ENCODE measurements at places on chromosomes 4 and X. TPM values are rescaled to one million over a fixed set of nuclear protein-coding genes. Genes with fewer than 3 reads are reported as not detected.

GRCh38 chr4:168713253-168713652 is 216.4 kb downstream of the PALLD start:
- no peak for DNase-seq

The DCAF8L2 gene
- not detected for total RNA-seq

GRCh38 chr4:6277935-6278800 is 8.5 kb downstream of the WFS1 start:
- DNase-seq, result no peak

- peak; percentile 19 for DNase-seq
Observed at GRCh38 chrX:23525531-23525930, 141.8 kb upstream of the PRDX4 start.

GRCh38 chr4:53929311-53929710 is 135.1 kb downstream of the CHIC2 start:
- no peak for DNase-seq

The FRG2 gene
- total RNA-seq, result not detected

The SPANXA1 gene
- not detected for total RNA-seq

- no peak for DNase-seq
Observed at GRCh38 chr4:6770581-6771228, 11.8 kb upstream of the KIAA0232 start.

GRCh38 chr4:36677112-36677511 is 395.7 kb downstream of the DTHD1 start:
- DNase-seq, result no peak

- DNase-seq, result no peak
Observed at GRCh38 chrX:151516538-151517187, 46.8 kb upstream of the PASD1 start.

GRCh38 chr4:177401658-177402273 is 40.5 kb downstream of the AGA start:
- no peak for DNase-seq

The TMEM35A gene
- 0.30 TPM for total RNA-seq

The GATB gene
- total RNA-seq, result 30.3 TPM

GRCh38 chr4:99457270-99457669 is 22.1 kb upstream of the ADH7 start:
- no peak for DNase-seq

DNA sequence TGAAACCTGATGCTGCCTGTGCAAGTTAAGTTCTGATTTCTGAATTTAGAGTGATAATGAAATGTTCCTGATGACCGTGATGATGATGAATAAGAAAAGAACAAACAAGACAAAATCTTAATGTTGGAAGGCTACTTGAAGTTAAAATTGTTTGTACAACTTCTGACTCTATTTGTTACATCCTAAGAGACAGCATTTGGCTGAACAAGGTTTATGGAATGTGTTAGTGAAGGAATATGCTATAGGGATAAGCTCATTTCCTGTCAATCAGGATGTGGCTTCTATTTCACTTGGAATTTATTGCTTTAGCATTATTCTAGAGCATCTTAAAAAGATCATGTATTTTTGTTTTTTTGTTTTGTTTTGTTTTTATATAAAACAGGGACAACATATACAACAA is 267.5 kb downstream of the FAT4 start:
- peak; percentile 5 for DNase-seq

DNA sequence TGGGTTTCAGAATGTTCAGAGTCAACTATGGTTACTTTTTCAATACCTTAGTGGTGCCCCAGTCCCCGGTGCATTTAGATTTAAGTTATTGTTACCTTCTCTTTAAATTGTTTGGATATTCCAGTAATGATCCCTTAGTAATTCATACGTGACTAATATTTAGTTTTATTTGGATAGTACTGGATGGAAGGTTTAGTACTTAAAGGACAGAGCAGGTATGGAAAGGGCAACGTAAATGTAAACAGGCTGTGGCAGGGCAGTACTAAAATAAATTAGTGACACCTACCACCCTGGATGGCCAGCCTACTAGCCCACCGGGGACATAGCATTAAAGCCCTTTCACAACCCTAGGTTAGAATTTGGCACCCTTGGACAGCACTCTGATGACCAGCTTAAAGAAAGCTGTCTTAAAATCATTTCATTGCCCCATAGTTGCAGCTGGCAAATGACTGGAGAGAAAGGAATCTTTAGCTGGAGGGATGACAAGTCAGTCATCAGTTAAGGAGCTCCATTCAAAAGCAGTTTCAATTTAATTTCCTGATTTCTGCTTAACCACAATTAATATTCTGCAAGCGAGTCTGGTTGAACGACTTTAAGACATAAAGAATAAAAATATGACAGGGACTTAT is 16.4 kb downstream of the PLP1 start:
- DNase-seq, result peak; percentile 1

GRCh38 chr4:152651473-152652060 is 28.2 kb downstream of the TMEM154 start:
- no peak for DNase-seq

The ADAMTS3 gene
- 22.1 TPM for total RNA-seq

DNA sequence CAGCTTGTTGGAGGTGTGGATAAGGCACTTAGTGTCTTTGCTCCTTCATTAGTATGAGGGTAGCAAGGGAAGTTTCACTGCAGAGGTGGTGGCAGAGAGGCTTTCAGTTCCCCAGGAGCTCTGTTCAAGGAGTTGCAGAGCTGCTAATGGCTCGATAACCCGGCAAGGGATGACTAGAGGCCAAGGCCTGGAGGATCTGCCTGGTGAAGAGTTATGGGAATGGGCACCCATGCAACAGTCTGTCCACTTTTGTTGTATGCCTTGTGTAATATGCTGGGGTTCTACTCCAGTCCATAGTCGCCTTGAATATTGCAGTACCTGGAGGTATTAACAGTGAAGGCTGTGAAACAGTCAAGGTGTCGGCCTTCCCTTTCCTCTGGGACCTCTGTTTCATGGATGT is 67.8 kb upstream of the NBDY start:
- DNase-seq, result no peak

DNA sequence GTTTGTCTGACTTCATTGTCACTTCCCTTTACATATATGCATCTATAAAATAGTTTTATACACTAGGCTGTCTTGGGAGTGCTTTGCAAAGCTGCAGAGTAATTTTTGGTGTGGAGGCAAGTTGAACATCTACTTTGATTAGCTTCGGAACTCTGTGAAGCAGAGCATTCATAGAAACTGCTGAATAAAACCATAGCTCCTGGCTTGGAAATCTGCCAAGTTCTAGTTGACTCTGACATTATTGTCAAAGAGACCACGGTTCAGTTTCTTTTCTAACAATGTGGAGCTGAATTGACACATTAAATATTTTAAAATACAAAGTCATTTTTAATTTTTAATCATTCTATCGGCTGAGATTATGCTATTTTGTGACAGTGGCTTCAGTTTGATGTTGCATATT is 335.0 kb downstream of the BMPR1B start:
- DNase-seq, result peak; percentile 40

GRCh38 chr4:8909548-8909947 is 37.9 kb upstream of the HMX1 start:
- no peak for DNase-seq
